Adipocyte (in vitro differentiated cells): ENCODE measurements at places on chromosomes 3 and 15.

DNA sequence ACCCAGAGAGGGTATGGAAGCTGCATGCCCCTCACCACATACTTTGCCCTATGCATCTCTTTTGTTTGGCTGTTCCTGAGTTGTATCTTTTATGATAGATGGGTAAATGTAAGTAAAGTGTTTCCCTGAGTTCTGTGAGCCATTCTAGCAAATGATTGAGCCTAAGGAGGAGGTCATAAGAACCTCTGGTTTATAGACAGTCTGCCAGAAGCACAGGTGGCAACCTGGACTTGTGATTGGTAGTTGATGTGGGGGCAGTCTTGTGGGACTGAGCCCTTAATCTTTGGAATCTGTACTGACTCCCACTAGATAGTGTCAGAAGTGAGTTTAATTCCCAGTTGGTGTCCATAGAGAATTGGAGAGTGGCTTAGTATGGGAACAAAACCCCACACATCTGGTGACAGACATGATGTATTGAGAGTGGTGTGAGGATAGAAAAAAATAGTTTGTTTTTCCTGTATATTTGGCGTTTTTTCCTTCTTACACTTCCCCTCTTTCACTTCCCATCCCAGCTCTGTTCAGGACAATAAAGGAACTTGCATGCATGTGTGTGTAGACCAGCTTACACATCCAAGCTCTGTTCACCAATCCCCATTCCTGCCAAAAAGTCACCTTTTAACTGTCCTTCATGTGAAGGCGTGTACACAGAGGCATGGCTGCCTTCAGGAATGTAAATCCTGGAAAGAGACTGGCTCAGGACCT, 38.1 kb upstream of the SPPL2A start:
- no peak for DNase-seq

- no peak for DNase-seq
These were observed 195.4 kb upstream of the LPP start for GRCh38 chr3:187958432-187959003.

DNA sequence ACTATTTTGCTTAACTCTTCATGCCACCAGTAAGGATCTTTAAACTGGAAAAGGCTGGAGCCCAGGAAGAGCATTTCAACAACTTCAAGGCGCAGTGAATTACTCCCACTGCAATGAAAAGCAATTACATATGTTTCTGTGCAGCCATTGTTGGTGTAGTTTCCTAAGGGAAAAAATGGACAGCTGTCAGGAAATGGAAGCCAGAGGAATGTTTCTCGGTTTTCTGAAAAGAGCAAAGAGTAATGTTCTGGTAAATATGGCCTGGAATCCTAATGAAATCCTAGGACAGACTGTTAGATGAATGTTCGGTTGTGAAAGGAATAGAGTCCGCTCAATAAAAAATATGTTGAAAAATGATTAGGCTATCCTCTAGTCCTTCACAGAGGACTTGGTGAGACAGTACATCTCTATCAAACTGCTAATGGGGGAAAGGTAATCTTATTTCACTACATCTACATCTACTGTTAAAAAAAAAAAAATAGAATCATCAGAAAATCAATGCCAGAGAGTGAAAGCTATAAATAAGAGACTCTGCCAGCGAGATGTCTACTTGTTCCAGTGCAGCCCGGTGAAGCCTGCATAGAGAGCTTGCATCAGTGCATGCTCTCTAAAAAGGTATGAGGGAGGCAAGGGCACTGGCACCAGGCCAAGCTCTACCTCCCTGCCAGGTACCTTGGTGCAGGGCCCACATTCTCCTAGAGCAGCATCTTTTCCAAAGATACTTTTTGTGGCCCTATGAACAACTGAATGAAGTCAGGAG, 68.2 kb upstream of the TJP1 start:
- DNase-seq = no peak

DNA sequence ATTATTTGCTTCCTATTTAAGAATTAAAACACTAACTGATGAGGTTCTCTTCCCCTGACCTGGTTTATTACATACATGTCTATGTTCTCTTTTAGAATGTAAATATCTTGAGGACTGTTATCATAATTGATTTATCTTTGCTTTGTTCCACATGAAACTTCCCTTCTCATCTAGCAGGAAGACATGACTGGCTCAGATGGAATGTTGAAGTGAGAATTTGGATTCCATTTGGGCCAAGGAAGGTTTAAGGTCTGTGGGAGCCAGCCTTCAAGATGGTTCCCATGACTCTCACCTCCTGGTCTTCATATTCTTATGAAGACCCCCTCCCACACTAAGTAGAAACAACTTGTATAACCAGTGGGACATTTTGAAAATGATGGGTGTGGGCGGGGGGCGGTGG, 222.2 kb upstream of the GADL1 start:
- no peak for DNase-seq

GRCh38 chr3:189270248-189270832, 98.6 kb downstream of the TPRG1 start:
- peak; percentile 87 for DNase-seq

DNA sequence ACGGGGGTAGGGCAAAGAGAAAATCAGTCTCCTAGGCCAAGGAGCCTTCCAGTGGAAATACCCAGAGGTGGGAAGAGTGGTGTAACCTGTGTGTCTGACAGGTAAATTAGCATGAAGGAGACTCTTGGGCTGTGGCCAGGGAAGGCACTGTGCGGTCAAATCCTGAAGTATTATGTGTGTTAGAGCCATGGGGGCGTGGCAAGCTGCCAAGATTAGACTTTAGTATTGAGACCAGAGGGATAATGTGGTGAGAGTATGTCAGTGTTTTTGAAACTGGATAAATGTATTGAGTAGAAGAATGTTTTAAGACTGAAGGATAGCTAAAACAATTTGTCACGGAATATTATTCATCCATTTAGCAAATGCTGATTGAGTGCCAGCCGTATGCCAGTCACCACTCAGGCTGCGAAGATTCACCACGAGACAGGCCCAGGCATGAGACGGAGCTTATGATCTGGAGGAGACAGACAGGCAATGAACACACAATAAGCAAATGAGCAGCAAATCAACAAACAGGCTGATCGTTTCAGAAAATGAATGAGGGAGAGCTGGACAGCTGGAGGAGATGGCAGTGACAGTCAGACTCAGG, 445.9 kb downstream of the MCTP2 start:
- no peak for DNase-seq
